ENCODE measurements at places on chromosomes 1 and 21. TPM values are rescaled to one million over a fixed set of nuclear protein-coding genes. Genes with fewer than 3 reads are reported as not detected.

The SNX7 gene
- total RNA-seq = 1.6 TPM

The OR2L3 gene
- not detected for total RNA-seq

GRCh38 chr1:111516005-111516535 is 12.6 kb upstream of the ADORA3 start:
- DNase-seq = peak; percentile 58

GRCh38 chr1:147570907-147571306 is 29.6 kb downstream of the BCL9 start:
- no peak for DNase-seq

The CPTP gene
- 20.6 TPM for total RNA-seq

DNA sequence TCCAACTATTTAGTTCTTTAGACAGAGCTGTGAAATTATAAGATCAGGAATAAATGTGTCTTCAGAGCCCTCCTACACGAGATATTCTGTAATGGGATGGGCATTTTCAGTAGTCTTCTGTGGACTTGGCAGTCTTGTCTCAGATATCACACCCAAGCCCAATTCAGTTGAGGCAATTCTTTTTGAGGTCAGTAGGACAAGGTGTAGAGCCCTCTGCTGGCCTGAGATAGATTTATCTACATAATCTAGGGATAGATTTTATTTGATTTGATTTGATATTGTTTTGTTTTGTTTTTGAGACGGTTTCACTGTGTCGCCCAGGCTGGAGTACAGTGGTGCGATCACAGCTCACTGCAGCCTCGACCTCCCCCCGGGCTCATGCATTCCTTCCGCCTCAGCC is 77.5 kb downstream of the FMN2 start:
- no peak for DNase-seq

DNA sequence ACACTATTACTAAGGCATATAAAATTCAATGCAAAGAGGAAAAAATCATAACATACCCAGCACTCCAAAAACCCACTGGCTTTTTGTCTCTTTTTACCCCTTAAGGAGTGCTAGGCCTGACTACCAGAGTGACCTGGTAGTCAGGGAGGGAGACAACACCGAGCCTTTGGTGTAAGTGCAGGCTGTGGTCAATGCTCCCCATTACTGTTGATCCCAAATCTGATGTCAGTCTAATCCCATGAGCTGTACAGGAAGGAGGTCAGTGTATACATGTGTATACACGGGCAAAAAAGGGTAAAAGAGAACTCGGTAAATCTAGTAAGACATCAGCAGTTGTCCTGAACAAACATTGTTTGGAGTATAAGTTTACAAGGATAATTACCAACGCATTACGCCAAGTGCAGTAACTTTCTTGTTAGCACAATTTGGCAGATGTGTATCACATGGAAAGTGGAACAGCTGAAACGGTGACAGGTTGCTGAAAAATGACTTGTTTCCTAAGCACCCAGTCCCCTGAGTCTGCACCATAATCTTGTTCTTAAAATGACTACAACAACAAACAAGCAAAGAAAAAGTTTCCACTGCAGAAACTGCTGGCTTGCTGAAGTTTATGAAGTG is 217.9 kb downstream of the KCNH1 start:
- no peak for DNase-seq

The NUP210L gene
- total RNA-seq = 0.19 TPM

All from psoas muscle (tissue), 8 donors.